ENCODE measurements at places on chromosomes 16 and 17. TPM values are rescaled to one million over a fixed set of nuclear protein-coding genes. Genes with fewer than 3 reads are reported as not detected.

GRCh38 chr17:36786867-36787266 lies 150.4 kb upstream of the LHX1 start:
- DNase-seq = no peak

- DNase-seq = no peak
These were observed 14.5 kb downstream of the CD2BP2 start for GRCh38 chr16:30340621-30341020.

DNA sequence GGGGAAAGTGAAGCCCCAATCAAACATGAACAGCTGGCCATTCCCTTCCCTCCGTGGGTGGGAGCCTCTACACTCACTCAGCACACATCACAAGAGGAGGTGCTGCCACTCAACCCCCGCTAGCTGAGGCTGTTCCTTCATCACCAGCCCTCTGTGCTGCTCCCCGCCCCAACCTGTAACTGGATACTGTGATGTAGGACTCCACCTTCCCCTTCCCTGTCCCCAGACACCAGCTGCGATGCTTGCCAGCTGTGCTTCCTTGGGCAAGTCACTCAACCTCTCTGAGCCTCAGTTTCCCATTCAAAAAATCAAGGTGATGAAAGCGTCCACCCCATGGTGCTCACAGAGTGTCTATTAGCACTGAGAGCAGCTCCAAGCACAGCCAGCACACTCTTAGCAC lies 273.2 kb downstream of the MRTFB start:
- no peak for DNase-seq

Gene PLK1
- polyA plus RNA-seq = 2.6 TPM

DNA sequence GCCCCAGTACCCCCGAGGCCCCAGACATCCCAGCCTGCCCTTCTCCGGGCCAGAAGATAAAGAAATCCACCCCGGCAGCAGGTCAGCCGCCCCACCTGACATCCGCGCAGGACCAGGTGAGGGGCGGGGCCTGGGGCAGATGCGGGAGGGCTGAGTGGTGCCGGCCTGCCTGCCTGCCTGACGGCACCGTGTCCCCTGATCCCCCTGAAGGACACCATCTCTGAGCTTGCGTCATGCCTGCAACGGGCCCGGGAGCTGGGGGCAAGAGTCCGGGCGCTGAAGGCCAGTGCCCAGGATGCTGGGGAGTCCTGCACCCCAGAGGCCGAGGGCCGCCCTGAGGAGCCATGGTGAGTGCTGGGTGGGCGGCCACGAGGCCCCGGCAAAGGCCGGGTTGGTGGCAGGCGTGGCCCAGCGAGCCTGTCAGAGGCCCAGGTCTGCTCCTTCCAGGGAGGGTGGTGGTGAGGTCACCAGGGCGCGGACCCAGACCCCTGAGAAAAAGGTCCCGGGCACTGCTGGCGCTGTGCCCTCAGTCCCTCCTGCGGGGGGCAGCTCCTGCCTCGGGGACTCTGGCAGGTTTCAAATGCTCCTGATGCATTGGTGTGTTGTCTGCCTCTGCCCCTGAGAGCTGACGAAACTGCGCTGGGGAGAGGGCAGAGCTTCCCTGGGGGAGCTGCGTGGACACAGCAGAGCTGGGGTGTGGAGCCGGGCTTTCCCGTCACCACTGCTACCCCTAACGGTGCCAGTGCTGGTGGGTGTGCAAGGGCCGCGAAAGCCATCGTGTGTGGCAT lies 1.2 kb downstream of the CDT1 start:
- no peak for DNase-seq

DNA sequence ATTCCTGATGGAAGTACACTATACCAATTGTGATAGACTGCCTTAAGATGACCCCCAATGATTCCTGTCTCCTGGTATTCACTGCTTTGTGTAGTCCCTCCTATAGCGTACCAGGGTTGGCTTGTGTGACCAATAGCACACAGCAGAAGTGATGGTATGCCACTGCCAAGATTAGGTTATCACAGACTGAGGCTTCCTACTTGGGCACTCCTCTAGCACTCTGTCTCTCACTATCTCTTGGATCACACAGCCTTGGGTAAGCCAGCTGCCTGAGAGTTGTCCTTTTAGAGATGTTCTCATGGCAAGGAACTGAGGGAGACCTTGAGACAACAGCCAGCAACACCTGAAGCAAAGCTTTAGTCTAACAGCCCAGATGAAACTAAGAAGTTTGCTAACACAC lies 12.7 kb upstream of the AMFR start:
- no peak for DNase-seq

DNA sequence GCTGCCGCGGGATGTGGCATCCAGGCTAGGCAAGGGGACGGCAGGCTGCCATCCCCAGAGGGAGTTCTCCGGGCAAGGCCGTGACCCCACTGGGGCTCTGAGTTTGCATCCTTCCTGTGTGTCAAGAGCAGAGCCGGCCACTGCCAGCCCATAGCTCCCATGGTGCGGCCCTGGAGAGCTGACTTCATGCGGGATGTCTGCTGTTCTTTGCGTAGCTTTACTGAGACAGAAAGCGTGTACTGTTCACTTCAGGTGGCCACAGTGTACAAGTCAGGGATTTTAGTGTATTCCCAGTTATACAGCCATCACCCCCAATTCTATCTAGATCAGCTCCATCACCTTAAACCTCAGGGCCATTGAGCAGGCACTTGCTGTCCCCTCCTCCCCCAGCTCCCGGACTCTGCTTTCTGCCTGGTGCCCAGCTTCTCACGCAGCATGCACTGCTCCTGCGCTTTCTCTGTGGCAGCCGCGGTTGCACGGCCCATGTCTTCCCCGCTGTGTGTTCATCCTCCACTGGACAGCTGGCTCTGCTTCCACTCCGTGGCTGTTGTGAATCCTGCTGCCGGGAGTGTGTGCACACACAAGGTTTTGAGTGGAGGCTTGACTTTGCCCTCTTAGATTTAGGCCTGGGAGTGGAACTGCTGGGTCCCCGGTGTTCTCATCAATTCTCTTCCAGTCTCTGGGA lies 71.2 kb downstream of the KLHDC4 start:
- DNase-seq = no peak

GRCh38 chr17:40115101-40115436 lies 6.7 kb upstream of the MSL1 start:
- no peak for DNase-seq

Gene CHD3
- polyA plus RNA-seq = 104 TPM

DNA sequence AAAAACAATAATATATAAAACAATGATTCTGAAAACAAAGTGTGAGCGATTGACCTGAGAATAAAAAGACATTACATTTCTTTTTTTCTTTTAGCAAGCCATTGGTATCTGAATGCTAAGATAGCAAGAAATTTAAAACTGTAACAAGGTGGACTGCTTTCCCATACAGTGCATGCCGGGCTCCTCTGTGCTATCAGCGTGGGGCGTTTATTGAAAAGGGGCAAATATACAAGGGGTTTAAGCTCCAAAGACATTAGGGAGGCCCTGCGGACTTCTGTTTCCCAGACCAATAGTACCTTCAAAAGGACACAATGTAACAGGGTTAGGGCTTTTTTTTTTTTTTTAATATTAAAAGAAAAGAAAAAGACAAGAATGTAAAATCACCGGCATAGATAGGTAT lies 261.3 kb downstream of the ZFHX3 start:
- no peak for DNase-seq

Gene FTO
- 102 TPM for polyA plus RNA-seq

DNA sequence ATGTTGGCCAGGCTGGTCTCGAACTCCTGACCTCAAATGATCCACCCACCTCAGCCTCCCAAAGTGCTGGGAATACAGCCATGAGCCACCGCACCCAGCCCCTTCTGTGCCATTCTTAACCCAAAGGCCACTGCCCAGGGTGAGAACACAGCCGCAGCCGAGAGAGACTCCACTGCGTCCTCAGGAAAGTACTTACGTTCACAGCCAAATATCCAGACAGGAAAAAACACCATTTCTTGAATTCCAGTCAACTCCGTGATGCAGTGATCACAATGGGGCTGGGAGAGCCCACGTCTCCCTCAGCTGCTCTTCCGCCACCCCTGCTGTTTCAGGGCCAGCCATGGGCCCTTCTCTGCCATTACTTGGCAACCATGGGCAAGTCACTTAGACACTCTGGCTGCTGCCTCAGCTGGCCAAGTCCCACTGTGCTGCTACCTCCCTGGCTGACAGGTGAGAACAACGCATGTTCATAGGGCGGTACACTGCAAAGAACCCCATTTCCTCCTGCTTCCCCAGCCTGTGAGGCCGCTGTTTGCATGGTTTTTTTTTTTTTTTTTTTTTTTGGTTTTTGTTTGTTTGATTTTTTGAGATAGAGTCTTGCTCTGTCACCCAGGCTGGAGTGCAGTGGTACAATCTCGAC lies 4.3 kb downstream of the CDIP1 start:
- no peak for DNase-seq

Gene FA2H
- not detected for polyA plus RNA-seq

DNA sequence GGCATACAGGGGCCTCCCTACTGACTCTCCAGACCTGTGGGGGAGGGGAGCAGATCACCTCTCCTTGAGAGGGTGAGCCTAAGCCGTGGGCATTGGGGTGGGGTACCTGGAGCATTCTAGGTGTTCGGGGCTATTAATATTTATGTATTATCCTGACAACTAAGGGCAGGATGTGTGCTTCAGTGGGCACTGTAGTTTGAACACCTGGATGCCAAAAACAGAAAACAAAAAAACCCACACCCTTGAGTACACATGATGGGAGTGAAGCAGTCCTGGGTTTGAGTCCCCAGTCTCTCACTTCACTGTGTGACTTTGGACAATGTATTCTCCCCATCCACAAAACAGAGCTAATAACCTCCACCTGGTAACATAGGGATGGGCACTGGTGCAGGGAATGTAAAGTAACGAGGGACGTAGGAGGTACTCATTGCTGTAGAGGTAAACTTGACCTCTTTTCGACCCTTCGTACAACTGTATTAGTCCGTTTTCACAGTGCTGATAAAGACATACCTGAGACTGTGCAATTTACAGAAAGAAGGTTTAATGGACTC lies 257.8 kb downstream of the CPPED1 start:
- no peak for DNase-seq

Data from adrenal gland (tissue), 19 donors.